ENCODE measurements at places on chromosomes 7 and 10.
A peak's percentile ranks its signal among the peaks of the same experiment; 100 is the strongest.

GRCh38 chr10:75941223-75941801, 509.9 kb downstream of the LRMDA start:
- no peak for DNase-seq

GRCh38 chr7:20104696-20105095, 112.5 kb downstream of the MACC1 start:
- no peak for DNase-seq

DNA sequence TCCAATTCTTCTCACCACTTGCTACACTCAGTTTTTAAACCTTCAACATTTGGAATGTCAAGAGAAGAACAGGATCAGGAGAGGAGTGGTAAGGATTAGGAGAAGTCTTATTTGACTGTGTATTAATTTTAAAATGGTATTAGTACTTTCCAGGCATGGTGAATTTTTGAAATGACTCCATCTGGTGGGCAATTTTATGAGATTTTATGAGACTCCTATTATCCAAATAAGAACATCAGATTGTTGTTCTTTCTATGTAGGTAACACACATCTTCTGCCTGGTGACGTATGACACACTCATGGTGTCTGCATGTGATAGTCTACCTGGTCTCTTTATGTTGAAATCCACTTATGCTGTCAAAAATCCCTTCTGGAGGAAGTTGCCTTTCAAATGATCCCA, 51.0 kb downstream of the SLC13A1 start:
- DNase-seq, result no peak

DNA sequence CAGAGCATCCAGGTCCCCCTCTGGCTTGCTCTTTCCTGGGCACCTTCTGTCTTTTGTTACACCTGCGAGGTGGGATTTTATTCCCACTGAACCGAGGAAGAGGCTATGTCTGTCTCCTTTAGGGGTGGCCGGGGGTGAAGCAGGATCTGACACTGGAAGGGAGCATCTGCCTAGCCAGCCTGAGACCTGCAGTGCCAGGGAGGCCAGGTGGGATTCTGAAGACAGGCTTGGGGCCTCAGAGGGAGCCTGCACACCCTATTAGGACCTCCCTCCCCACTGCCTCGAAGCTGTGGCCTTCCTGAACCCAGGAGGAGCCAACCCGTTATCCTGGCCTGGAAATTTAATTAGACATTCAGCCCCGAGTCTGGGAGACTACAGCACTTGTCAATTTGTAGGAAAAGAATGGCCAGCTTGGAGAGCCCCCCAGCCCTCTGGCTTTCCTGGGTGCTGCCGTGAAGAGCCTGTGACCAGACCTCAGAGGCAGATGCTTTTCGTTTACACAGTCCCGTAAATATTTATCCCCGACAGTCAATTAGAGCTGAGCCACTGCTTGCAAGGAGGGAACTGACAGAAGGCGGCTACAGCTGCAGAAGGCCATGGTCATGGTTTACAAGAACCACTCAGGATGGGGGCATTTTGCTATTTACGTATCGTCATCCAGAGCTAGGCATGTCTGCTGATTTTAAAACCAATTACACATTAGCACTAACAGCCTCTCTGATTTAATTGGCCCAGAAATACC, 19.7 kb downstream of the CHAT start:
- DNase-seq, result no peak

GRCh38 chr10:56633876-56634452, 272.9 kb upstream of the ZWINT start:
- no peak for DNase-seq

DNA sequence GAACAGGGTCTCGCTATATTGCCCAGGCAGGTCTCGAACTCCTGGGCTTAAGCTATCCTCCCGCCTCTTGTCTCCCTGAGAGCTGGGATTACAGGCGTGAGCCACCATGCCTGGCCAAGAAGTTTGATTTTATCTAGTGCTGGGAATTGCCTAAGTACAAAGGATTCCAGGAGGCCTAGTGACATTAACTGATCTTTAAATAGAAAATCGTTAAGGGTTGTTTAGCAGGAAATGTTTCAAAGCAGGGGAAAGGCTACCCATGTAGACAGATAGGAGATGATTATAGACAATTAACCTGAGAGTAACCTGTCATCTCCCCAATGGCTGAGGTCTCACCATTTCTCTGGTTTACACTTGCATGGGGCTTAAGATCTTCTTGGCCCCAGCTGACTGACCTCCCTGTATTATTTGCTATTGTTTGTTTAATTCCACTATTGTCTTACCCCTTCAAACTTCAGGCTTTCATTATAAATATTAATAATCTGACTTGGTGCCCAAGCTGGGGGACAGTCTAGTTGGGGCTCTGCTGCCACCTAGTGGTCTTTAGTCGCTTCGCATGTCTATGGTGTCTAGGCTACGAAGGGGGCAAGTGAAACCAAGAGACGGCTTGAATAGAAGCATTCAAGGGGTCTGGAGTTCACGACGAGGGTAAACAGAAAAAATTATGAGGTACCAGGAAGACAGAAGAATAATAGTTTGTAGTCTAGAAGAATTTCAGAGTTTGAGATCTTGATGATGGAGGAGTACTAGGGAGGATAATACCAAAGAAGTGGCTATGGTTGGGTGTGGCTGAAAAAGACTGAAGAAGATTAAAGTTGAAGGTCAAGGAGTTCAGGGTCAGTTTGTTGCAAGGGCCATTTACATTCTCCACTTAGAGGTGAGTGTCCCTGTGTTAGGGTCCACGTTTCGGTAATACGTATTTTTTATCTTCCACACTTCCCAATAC, 40.4 kb upstream of the BPGM start:
- peak; percentile 42 for DNase-seq

GRCh38 chr7:147014286-147014955, 897.8 kb downstream of the CNTNAP2 start:
- no peak for DNase-seq

- no peak for DNase-seq
Measured at GRCh38 chr7:140214075-140214684, 37.4 kb upstream of the KDM7A start.

DNA sequence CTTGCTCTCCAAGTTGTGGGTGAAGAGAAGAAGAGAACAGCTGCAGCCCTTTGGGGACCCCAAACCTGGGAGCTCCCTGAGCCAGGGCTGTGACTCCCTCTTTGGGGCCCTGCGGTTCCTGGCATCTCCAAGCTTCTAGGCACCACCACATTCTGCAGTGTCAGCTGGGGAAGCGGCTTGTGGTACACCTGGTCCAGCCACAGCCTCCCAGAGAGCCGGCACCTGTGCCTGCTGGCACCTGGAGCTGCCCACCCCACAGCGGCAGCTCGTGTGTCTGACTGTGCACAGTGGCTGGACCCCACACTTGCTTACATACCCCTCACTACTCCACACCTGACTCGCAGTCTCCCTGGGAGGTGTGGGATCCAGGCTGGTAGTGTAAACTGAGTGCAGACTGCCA, 23.5 kb downstream of the FAM241B start:
- DNase-seq, result no peak

GRCh38 chr10:124588736-124589490, 127.3 kb downstream of the LHPP start:
- no peak for DNase-seq

DNA sequence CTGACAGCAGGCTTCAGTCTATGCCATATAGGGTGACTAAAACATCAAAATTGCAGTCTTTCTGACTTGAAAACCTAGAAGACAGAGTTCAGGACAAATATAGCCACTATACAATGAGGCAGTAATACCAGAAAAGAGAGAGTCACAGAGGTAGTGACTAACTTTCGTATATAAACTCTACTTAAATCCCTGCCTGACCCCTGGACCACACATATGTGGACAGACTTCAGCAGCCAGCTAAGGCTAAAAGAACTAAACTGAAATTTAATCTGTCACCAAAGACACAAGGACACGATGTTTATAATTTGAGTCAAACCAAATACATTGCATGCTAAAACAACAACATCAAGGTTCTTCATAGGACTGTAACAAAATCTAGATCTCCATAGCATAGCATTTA, 64.6 kb upstream of the MACROH2A2 start:
- no peak for DNase-seq

- DNase-seq, result no peak
Measured at GRCh38 chr10:50044941-50045664, 22.7 kb upstream of the WASHC2A start.

DNA sequence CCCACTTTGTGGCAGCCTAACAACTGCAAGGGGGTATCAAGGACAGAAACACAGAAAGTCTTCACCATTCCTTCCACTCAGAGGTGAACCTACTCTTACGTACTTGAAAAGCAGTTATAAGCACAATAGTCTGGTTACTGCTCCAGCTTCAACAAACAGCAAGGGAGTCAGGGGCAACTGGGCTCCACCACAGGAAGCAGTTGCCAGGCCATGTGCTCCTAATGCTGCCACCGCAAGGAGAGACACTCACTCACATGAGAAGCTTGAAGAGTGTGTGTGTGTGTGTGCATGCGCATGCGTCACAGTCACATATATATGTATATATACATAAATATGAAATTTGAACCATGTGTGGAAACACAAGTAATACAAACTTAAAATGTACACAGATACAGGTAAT, 65.5 kb downstream of the GRB10 start:
- DNase-seq, result no peak

GRCh38 chr7:151768805-151769187, 108.1 kb downstream of the PRKAG2 start:
- DNase-seq, result no peak

DNA sequence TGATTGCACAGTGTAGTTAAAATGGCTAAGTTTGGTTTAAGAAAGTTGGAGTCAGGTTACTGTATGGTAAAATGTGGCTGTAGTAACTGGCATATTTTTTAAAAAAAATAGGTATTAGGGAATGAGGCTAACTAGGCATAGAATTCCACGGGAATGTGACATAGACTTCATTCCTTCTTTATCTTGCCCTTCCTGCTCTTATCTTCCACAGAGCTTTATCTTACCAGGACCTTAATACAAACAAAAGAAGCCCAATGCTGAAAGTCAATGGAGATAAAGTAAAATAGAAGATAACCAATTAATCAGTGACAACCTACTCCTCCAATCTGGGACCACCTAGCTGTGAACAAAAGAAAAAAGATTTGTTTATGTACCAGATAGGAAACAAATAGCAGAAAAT, 58.1 kb downstream of the TET1 start:
- DNase-seq, result no peak

DNA sequence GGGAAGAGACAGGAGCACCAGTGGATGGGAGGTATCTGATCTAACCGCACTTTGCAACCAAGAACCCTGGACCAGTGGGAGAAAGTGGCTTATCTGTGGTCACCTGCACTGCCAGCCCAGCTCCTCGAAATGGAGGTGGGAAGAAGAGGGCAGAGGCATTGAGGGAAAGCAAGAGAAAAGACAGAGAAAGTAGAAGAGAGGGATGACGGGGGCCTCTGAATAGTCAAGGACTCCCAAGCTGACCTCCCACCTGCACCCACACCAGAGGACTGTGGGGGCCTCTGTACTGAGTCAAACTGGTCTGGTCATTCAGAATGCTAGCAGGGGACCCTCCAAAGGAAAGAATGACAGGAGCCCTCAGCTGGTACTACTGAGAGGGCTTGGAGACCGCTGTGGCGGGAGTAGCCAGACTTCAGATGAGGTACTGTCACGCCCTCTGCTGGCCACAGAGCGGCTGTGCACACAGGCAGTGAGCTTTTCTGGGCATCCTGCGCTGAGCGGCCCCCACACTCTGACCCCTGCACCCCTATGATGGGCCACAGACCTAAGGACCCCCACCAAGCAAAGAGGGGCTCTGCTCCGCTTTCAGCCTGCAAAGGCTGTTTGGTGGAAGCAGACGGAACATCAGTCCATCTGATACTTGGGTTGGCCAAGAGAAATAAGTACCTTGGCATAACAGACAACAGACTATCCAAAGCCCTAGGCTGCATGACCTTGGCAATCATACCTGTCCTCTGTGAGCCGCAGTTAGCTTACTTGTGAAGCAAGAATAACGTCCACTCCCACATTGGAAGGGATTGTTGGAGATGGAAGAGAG, 112.9 kb downstream of the COL13A1 start:
- peak; percentile 15 for DNase-seq

- no peak for DNase-seq
Measured at GRCh38 chr7:106604303-106604924, 56.5 kb downstream of the CCDC71L start.

GRCh38 chr10:11533328-11533781, 78.1 kb downstream of the USP6NL start:
- no peak for DNase-seq

- DNase-seq, result no peak
Measured at GRCh38 chr7:50667338-50667737, 102.1 kb upstream of the DDC start.

- no peak for DNase-seq
Measured at GRCh38 chr10:116708391-116708821, 34.0 kb downstream of the HSPA12A start.

GRCh38 chr10:104242545-104242944, 10.4 kb upstream of the CFAP43 start:
- no peak for DNase-seq

- DNase-seq, result no peak
Measured at GRCh38 chr7:105578496-105578895, 2.8 kb downstream of the EFCAB10 start.

DNA sequence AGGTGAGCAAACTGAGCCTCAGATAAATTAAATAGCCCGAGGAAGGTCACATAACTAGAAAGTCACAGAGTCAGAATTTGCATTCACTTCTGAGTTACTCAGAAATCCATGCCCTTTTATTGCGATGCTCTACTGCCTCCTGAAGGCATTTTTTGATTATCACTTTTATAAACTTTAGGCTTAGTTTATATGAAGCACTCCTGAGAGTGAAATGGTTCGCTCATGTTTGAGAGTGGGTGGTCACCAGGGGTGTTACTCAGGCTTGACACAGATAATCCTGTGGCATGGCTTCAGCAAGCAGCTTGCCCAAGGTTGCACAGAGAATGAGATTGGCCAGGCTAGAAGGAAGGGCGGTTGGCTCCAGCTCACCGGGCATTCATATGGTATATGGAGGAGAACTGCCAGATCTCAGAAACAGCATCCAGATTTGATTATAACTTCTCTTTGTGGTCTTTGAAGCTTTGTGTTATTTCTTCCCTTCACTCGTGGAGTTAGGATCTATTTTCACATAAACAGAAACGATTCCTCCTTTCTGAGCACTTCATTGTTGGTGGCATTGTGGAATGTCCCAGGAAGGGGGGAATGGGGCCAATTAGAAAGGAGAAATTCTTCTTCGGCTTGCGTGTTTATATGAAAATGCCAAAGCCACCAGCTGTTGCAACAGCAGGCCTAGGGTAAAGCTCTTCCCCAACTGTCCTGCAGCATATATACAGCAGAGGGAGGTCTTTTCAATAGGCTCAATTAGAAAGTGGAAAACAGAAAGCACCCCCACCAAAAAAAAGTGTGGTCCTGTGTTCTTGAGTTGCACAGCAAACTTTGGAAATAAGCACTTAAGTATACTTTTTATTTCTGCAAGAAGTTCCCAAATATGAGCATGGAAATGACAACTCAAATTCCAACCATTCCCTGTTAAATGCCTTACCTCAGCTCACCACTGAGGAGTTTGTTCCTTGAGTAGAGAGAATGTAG, 628.8 kb downstream of the SUGCT start:
- no peak for DNase-seq

GRCh38 chr7:19376538-19376937, 231.3 kb upstream of the FERD3L start:
- no peak for DNase-seq

GRCh38 chr7:149266451-149266850, 4.5 kb downstream of the ZNF783 start:
- no peak for DNase-seq
